T-helper 1 cell treated with Interleukin-12 subunit alpha and Interleukin-12 subunit beta and Interleukin-4 antibody, amounts not matched to agents 30 ng/mL and 1 ng/mL, for 36 hours (primary cell): ENCODE measurements at places on chromosomes 2 and 18. TPM values are rescaled to one million over a fixed set of nuclear protein-coding genes. Genes with fewer than 3 reads are reported as not detected.

Gene ASXL2
- total RNA-seq, result 38.3 and 43.4 TPM in 2 replicates

Gene RFX8
- 2.8 and 4.3 TPM in 2 replicates for total RNA-seq

Gene TOGARAM2
- 4.3 and 6.4 TPM in 2 replicates for total RNA-seq

Gene EN1
- not detected in 2 replicates for total RNA-seq

Gene STARD6
- total RNA-seq, result 0.27 TPM in 1 of 2 replicates, not detected in the other

Gene C2orf78
- total RNA-seq, result not detected in 2 replicates

Gene CPO
- not detected in 2 replicates for total RNA-seq

Gene ACKR3
- 2.8 and 3.0 TPM in 2 replicates for total RNA-seq

Gene THAP4
- total RNA-seq, result 34.2 and 34.6 TPM in 2 replicates
